Thymus (tissue), 14 donors: ENCODE measurements at places on chromosomes 6 and 20. TPM values are rescaled to one million over a fixed set of nuclear protein-coding genes. Genes with fewer than 3 reads are reported as not detected.

The OTOR gene
- 0.19 TPM for total RNA-seq

The ISM1 gene
- 0.66 TPM for total RNA-seq

The TNF gene
- total RNA-seq: 3.5 TPM

The PNPLA1 gene
- 0.09 TPM for total RNA-seq

The SCGN gene
- total RNA-seq: 0.90 TPM

- no peaks in the 10 kb centered on the region for H3K27me3 ChIP-seq
- no peak overlapping the region for H3K27ac ChIP-seq
- H3K4me3 ChIP-seq: no peak overlapping the region
- H3K36me3 ChIP-seq: no peaks in the 10 kb centered on the region
- DNase-seq: no peak
Observed at GRCh38 chr20:45138561-45139300, 14.5 kb upstream of the WFDC12 start.

DNA sequence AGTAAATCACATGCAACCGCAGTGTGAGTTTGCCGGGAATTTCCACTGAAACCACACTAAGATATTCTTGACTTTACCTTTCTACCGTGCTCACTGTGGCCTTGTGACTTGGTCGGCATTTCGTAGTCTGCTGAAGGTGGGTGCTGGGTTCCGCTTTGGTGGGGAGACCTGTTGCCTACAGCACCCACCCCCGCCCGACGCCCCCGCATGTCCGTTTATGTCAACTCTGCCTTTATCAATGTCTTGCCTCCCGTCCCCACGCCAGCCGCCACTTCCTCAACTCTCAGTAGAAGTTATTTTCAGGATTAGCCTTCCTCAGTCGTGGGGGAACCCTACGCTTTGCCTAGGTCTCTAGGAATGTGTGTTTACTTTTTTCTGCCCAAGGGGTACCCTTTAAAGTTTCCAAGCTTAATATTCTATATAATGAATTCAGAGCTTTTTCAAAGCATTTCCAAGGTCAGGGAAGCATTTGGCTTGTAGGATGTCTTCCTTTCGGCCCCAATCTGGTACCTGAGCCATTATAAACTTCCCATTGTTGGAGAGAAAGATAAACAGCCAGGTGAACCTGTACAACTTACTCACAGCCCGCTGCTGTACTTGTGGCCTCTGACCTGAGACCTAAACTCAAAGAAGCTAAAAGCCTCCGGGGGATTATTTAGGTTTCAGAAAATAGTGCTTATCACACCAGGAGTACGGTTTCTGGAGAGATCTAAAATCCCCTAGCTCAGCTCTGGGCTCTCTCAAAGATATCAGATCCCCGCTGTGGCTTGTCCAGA is 54.2 kb downstream of the TBC1D7 start:
- peaks cover 13% of the 10 kb centered on the region for H3K4me1 ChIP-seq
- no peak overlapping the region for H3K27ac ChIP-seq
- DNase-seq: peak; percentile 11
- H3K27me3 ChIP-seq: no peaks in the 10 kb centered on the region

GRCh38 chr6:90249458-90249857 is 47.2 kb downstream of the BACH2 start:
- no peak for DNase-seq
- H3K4me1 ChIP-seq: peaks cover 16% of the 10 kb centered on the region
- H3K27me3 ChIP-seq: no peaks in the 10 kb centered on the region
- H3K36me3 ChIP-seq: no peaks in the 10 kb centered on the region
- H3K4me3 ChIP-seq: no peak overlapping the region
- no peak overlapping the region for H3K27ac ChIP-seq

- no peak overlapping the region for H3K27ac ChIP-seq
- H3K4me3 ChIP-seq: no peak overlapping the region
- no peak for DNase-seq
Observed at GRCh38 chr6:57159127-57159526, 13.0 kb upstream of the BAG2 start.

GRCh38 chr20:63881451-63882226 is 13.3 kb upstream of the DNAJC5 start:
- H3K4me3 ChIP-seq: no peak overlapping the region
- no peak for DNase-seq
- H3K27me3 ChIP-seq: no peaks in the 10 kb centered on the region
- H3K36me3 ChIP-seq: peaks cover 71% of the 10 kb centered on the region
- no peak overlapping the region for H3K27ac ChIP-seq

DNA sequence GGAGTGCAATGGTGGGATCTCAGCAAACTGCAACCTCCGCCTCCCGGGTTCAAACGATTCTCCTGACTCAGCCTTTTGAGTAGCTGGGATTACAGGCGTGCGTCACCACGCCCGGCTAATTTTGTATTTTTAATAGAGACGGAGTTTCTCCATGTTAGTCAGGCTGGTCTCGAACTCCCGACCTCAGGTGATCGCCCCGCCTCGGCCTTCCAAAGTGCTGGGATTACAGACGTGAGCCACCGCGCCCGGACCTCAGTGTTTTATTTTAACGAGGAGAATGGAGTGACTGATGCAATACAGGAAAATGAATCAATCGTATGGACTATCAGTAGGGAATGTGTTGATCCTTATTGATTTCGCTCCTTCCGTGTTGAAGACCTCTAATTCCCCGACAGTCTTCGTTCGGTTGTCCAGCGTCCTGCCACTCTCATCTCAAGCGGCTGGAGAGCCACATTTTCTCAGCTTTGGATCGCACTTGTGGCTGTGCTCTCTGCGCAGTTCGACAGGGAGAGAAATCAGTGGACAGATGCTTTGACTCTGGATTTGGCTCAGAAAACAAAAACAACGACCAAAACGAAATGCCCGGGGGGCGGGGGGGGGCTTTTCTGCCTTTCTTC is 166.2 kb downstream of the TRIM27 start:
- no peaks in the 10 kb centered on the region for H3K4me1 ChIP-seq
- no peak for DNase-seq
- no peaks in the 10 kb centered on the region for H3K27me3 ChIP-seq
- H3K27ac ChIP-seq: no peak overlapping the region
- no peaks in the 10 kb centered on the region for H3K36me3 ChIP-seq

- no peak for DNase-seq
- H3K4me3 ChIP-seq: no peak overlapping the region
- H3K27ac ChIP-seq: no peak overlapping the region
- no peaks in the 10 kb centered on the region for H3K36me3 ChIP-seq
- H3K4me1 ChIP-seq: no peaks in the 10 kb centered on the region
- H3K27me3 ChIP-seq: no peaks in the 10 kb centered on the region
Observed at GRCh38 chr6:18393698-18394097, 6.5 kb downstream of the RNF144B start.

DNA sequence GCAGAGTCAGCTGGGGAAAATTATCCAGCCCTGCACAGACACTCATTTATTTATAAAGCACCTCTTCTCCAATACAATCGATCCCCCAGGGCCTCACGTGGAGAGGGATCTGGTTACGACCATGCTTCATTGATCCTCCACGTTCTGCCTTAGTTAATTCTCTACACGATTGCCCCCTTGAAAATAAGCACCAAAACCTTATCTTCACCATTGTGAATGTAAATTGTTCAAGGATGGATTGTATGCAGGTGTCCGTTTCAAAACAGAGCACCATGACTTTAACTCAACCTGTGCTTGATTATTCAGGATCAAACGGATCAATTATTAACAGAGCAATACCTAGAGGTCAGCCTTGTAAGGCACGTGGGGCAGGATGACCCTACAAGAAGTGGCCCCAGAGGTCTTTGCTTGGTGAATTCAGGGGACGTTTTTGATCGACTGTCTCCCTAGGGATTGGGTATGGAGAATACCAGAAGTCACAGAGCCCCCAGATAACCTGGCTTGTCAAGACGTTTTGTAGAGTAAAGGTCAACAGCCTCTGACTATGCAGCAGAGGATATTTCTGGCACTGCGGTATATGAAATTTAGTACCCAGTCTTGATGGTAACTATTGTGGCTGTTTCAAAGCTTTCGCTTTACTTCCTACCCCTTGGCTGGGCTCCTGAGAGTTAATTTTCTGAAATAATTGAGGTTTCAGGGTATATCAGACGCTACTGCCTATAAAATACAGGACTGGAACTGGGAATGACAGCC is 112.1 kb downstream of the NFATC2 start:
- no peak overlapping the region for H3K27ac ChIP-seq
- DNase-seq: no peak
- H3K36me3 ChIP-seq: peaks cover 2% of the 10 kb centered on the region
- peaks cover 7% of the 10 kb centered on the region for H3K4me1 ChIP-seq

DNA sequence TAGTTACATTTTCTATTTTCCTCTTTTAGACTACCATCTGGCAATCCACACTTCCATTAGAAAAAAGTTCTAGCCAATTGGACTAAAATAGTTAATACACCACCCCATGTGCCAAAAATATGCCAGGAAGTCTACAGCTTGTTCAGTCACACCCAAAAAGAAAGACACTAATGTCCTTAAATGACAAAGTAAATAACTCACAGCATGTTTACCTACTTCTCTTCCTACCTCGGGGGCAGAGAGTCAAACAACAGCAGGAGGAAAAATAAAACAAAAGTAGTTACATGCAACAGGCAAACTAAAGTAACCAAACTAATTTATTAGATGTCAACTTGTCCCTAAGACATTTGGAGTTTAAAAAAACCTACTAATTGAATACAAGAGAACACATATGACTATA is 57.0 kb downstream of the UBE3D start:
- H3K27ac ChIP-seq: no peak overlapping the region
- no peak for DNase-seq
- no peaks in the 10 kb centered on the region for H3K4me1 ChIP-seq
- no peaks in the 10 kb centered on the region for H3K36me3 ChIP-seq
- H3K27me3 ChIP-seq: no peaks in the 10 kb centered on the region

DNA sequence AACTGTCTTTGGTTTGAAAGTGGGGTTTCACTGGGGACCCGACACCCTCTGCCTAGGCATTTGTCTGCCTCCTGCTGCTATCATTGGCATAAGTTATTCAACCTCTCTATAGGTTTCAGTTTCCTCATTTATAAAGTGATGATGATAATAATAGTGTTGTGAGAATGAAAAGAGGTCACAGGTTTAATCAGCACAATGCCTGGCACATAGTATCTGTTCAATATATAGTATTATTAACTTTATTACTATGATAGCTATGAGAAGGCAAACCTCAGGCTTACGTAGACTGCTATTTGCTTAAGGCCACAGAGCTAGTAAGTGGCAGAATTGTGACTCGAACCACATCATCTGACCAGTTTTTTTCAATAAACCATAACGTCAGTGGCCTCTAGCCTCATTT is 256.8 kb downstream of the CDKAL1 start:
- no peak for DNase-seq
- no peaks in the 10 kb centered on the region for H3K27me3 ChIP-seq
- H3K36me3 ChIP-seq: no peaks in the 10 kb centered on the region
- H3K27ac ChIP-seq: no peak overlapping the region
- no peaks in the 10 kb centered on the region for H3K4me1 ChIP-seq
